ENCODE measurements at places on chromosomes 3 and 15.

DNA sequence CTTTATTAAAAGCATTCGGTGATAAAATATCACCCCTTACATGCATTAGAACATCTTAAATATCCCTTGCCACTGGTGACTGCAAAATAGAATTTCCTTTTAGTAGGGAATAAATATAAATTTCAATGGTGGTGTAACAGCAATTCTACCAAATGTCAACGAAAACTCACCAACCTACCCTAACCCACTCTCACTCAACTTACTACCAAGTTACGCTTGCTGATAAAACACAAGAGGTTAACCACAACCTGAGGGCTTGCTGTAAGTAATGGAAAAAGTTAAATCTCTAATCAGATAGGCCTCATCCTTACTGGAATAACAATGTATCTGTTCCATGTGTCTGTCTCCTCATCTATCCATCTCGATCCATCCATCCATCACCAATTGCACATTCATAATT, 274.7 kb downstream of the FOXP1 start:
- DNase-seq = no peak

DNA sequence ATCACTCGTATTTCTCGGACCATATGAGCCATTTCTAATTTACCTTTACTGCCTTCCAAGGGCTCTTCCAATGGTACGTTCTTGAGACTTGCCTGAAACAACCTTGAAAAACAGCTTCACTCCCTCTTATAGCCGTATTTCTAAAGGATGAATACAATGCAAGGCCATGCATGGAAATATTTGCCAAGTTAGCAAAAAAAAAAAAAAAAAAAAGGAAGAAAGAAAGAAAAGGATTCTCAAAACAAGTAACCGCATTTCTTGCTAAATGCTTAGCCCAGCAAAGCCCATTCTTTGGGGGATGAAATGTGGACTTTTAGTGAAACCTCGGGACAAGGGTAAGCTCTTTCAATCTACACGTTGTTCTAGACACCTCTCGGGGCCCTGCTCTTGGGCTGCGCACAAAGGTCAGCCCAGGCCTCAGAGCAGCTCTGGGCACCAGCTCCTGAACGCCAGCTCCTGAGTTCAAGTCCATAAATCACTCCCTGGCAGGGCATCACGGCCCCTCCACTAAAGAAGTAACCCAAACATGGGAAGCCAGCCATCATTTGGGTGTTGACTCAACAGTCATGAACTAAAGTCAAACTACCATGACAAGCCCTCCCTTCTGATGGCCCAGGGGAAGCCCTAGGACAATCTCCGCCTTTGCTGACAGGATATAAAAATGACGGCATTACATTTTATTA, 132.7 kb downstream of the ADAMTS17 start:
- no peak for DNase-seq

- peak; percentile 54 for DNase-seq
Observed at GRCh38 chr15:68431792-68432401, at the start of gene ITGA11. Gene ITGA11 (minus strand): TSS chr15:68432163. CDS start chr15:68432066, 97 bp downstream.

DNA sequence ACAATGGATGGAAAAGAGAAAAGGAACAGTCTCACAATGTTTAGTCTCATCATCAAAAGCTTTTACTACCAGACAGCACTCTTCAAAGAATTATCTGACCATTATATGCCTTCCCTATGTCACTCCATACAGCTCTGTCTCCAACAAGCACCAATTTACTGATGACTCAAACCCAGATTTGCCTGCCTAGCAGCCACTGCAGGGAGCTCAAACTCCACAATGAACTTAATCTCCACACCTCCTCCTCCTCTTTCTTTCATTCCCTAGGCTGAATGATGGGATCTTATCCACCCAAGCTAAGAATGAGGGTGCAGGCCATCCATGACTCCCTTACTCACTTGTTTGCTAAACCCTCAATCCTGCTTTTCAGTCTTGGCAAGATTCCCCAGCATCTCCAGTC, 45.5 kb downstream of the NBEAL2 start:
- DNase-seq = peak; percentile 23

- no peak for DNase-seq
Observed at GRCh38 chr3:100252001-100252400, 8.8 kb upstream of the TBC1D23 start.

- no peak for DNase-seq
Observed at GRCh38 chr3:130738241-130738640, 8.4 kb downstream of the PIK3R4 start.
